LHCN-M2 (cell line): ENCODE measurements at places on chromosomes 1 and 21. TPM values are rescaled to one million over a fixed set of nuclear protein-coding genes. Genes with fewer than 3 reads are reported as not detected.

Gene VANGL2
- total RNA-seq, result under 0.01 TPM in 1 of 2 replicates, not detected in the other

Gene ARHGEF10L
- 51.7 and 53.3 TPM in 2 replicates for total RNA-seq

Gene CD5L
- total RNA-seq, result not detected in 2 replicates

Gene CAPN8
- not detected in 2 replicates for total RNA-seq

Gene ROR1
- 7.6 and 7.9 TPM in 2 replicates for total RNA-seq

Gene C1orf185
- total RNA-seq, result not detected in 2 replicates

Gene ARHGAP30
- total RNA-seq, result not detected in 2 replicates

Gene ISG20L2
- total RNA-seq, result 14.2 and 25.6 TPM in 2 replicates

Gene SLC25A34
- 0.19 and 0.40 TPM in 2 replicates for total RNA-seq

Gene PADI1
- 1.2 and 1.3 TPM in 2 replicates for total RNA-seq

Gene CC2D1B
- total RNA-seq, result 46.3 and 46.4 TPM in 2 replicates

Gene AKT3
- 10.1 and 12.2 TPM in 2 replicates for total RNA-seq

Gene PAPPA2
- total RNA-seq, result 0.06 TPM in 2 replicates

Gene SEC16B
- total RNA-seq, result 10.8 and 12.5 TPM in 2 replicates

Gene S100A7
- not detected in 2 replicates for total RNA-seq

Gene KCNK1
- not detected in 2 replicates for total RNA-seq

Gene CNR2
- under 0.01 TPM in 1 of 2 replicates, not detected in the other for total RNA-seq

Gene MIXL1
- not detected in 2 replicates for total RNA-seq

DNA sequence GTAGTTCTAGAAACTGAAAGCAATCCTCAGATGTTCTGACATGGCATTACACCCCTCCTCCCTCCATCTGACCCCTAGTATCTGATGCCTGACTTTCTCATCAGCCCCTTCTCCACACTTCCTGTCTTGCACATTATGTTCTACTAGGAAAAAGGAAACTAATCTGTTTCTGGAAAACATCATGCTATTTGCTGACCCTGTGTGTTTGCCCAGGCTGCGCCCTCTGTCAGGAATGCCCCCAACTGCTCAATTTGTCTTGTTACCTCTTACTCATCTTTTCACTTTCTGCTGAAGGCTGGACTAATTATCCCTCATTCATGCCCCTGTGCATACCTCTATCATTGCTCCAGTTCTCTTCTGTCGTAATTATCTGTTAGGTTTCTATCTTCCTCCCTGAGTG is 37.5 kb upstream of the DAB1 start:
- DNase-seq, result no peak

GRCh38 chr1:185775501-185775900 is 41.3 kb downstream of the HMCN1 start:
- peak; percentile 2 for DNase-seq

DNA sequence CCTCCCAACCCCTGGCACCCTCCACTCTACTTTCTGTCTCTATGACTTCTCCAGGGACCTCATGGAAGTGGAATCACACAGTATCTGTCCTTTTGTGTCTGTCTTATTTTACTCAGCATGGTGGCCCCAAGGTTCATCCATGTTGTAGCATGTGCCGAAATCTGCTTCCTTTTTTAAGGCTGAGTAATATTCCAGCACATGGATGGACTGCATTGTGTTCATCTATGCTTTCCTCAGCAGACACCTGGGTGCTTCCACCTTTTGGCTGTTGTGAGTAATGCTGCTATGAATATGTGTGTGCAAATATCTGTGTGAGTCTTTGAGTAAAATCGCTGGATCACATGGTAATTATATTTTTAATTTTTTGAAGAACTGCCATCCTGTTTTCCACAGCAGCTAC is 1.6 kb upstream of the PFKL start:
- DNase-seq, result no peak

GRCh38 chr21:46661211-46661625 is 25.7 kb downstream of the PRMT2 start:
- DNase-seq, result peak; percentile 66

DNA sequence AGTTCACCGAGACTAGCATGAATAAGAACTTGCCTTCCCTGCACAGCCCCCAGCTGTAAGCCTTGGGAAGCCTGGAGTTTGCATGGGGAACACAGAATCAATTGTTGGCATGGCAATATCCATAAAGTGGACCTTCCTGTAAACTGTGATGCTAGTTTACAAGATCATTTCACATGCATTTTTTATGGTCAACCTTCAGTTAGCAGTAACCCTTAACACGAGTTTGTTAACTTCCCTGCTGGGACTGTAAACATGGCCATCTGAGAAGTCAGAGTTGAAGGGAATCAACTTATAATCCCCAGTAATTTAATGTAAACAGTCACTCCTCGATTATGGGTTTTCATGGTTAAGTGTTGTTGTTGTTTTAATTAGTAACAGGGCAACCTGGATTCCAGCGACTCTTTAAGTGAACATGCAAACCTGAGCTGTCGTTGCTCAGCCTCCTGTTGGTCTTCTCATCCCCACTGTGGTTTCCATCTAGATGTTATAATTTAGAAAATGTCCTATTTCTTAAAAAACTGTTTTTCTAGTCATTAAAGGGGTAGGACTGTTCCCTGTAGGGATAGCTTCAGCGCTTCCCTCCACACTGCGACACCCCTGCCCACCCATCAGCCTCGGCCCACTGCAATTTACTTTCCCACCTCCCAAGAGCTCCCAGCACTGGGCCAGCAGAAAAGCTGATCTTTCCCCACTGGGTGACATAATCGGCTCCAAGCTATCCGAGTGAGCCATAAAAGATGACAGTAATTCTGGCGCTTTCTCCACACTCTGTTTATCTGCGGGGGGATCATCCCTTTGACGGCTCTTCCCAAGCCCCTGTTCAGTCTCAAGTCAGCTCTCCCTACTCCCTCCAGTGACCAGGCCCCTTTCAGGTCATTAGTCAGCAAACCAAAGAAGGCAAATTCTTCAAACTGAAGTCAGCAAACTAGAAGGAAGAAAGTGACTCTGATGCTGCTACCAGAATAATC is 107.6 kb upstream of the IPO9 start:
- DNase-seq, result peak; percentile 66

- DNase-seq, result no peak
These were observed 1.2 kb downstream of the GART start for GRCh38 chr21:33540711-33541104.

- no peak for DNase-seq
These were observed 5.8 kb upstream of the FUBP1 start for GRCh38 chr1:77984629-77985028.

- no peak for DNase-seq
These were observed 30.5 kb downstream of the FMO4 start for GRCh38 chr1:171344473-171344820.

GRCh38 chr1:63780565-63780964 is 6.7 kb downstream of the ROR1 start:
- DNase-seq, result no peak

GRCh38 chr1:172845371-172845770 is 186.5 kb downstream of the FASLG start:
- no peak for DNase-seq

- peak; percentile 35 for DNase-seq
These were observed 133.5 kb downstream of the CLIC6 start for GRCh38 chr21:34802180-34802899.

DNA sequence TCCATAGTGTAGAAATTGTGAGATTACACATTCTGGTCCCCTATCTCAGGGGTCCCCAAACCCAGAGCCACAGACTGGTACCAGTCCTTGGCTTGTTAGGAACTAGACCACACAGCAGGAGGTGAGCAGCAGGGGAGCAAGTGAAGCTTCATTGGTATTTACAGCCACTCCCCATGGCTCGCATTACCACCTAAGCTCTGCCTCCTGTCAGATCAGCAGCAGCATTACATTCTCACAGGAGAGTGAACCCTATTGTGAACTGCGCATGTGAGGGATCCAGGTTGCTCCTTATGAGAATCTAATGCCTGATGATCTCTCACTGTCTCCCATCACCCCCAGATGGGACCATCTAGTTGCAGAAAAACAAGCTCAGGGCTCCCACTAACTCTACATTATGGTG is 229.7 kb upstream of the IRF2BP2 start:
- DNase-seq, result no peak

- peak; percentile 52 for DNase-seq
These were observed 100.2 kb downstream of the DPYD start for GRCh38 chr1:97820470-97821188.

DNA sequence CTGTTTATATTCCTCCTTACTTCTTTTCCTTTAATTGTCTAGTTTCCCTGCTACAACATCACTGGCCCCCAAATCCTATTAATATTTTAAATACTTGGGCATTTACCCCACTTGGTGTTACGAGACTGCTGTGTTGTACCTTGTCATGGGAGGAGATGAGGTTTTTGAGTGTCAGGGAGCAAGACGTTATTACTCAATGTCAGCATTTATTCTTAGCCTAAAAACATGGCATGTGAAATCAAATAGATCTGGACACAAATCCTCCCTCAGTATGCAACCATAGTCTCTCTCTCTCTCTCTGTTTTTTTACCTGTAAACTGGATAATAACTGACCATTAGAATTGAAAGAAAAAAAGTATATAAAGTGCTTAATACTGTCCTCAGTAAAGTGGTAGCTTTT is 4.6 kb downstream of the LRRC8B start:
- no peak for DNase-seq

DNA sequence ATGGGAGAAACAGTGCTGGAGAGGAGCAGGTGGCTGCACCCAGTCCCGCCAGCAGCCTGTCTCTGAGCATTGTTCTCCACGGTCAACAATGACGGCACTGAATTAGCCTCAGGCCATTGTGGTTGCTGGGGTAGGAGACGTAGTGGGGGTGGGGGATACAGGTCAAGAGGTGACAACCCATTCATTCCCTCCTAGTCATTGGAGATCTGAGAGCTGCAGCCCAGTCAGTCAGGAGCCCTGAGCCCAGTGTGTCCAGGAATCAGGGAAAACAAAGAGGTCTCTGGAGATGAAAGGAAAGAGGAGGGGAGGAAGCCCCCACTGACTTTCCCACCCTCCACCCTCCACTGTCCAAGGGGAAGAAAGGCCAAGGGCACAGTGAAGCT is 15.3 kb downstream of the SMIM12 start:
- DNase-seq, result no peak

DNA sequence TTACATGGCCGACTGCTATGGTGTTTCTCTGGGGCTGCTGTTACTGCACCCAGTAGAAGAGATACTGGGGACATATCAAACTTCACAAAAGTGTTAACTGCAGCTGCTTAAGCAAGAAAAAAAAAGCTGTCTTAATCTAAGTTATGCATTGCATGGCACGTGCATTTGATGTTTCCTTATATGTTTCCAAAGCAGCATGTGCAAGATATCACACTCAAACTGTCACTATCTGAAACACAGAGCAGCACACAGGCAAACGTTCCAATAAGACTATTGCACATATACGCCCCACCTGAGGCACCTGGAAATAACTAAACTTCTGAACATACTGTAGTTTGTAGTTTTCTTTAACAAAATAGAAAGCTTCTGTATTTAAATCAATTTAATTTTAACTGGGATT is 671.4 kb upstream of the ADGRL2 start:
- no peak for DNase-seq

GRCh38 chr1:203199816-203200571 is 13.5 kb upstream of the CHI3L1 start:
- peak; percentile 85 for DNase-seq

DNA sequence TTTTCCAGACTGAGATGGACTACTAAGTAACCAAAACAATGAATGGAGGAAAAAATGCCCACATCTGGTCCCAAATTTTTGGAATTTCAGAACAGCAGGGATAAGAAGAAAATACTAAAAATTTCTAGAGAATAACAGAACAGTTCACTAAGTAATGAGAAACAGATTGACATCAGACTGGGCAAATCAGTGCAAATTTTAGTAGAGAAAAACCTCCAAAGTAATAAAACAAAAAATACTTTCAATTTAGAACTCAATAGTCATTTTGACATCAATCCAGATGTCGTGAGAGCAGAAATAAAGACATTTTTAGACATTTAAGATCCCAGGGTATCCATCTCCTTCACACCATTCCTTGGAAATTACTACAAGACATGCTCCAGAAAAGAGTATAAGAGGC is 39.3 kb downstream of the CRP start:
- no peak for DNase-seq

- DNase-seq, result no peak
These were observed 16.7 kb upstream of the IL10RB start for GRCh38 chr21:33249331-33250002.

- no peak for DNase-seq
These were observed 275.1 kb upstream of the VAMP3 start for GRCh38 chr1:7495962-7496361.
